Right cardiac atrium (tissue), 5 donors: ENCODE measurements at places on chromosomes 1 and 21. TPM values are rescaled to one million over a fixed set of nuclear protein-coding genes. Genes with fewer than 3 reads are reported as not detected.

INKA2 gene
- polyA plus RNA-seq: 14.3 TPM

SAMSN1 gene
- polyA plus RNA-seq: 1.9 TPM

ATP1B1 gene
- 189 TPM for polyA plus RNA-seq

GRCh38 chr1:222829868-222830267 is 15.0 kb downstream of the DISP1 start:
- DNase-seq: no peak
